ENCODE measurements at places on chromosomes 3 and 15. TPM values are rescaled to one million over a fixed set of nuclear protein-coding genes. Genes with fewer than 3 reads are reported as not detected.

DNA sequence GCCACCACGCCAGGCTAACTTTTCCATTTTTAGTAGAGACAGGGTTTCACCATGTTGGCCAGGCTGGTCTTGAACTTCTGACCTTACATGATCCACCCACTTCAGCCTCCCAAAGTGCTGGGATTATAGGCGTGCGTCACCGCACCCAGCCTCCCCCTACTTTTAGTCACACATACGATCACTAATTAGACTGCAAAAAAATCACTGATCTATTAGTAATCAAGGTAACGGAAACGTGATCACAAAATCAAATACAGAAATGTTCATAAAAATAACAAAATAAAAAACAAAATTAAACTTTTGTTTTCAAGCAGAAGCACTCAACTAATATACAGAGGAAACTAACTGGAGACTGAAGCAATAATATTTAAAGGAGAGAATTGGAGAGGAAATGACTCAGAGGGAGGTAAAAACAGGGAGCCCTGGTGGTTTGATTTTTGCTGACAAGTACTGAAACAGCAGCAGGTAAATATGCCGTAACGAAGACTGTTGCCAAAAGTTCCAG lies 4.6 kb downstream of the WDR53 start:
- no peaks in the 10 kb centered on the region for H3K36me3 ChIP-seq
- no peak overlapping the region for H3K27ac ChIP-seq
- no peak overlapping the region for H3K4me3 ChIP-seq
- peak; percentile 27 for DNase-seq
- H3K4me1 ChIP-seq = peaks cover 4% of the 10 kb centered on the region

DNA sequence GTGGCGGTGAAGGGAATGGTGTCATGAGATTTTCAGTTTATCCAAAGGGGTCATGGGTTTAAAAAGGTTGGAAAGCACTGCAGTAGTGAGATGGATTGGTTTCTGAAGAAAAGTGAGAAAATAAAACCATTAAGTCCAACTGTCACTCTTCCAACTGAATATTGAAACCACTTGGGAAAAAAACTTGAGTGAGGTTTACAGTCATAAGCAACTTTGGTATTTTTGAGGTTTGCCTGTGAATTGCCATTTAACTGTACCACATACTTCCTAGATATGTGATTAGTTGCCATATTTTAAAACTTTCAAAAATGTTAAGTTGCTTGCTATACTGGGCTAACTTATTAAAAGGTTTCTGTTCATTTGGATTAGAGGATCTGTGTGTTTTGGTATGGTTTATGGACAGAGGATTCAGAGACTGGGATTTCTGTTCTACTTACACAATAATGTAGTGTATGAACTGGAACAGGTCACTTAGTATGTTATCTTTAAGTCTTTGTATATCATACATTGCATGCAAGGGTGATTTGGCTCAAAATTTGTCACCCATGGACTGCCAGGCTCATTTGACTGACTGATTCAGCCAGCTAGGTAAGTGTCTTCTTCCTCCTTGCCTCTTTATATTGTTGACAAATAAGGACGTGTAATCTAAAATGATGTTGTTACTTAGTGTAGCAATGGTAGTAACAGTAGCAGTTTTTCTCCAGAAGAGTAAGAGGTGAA lies 201.4 kb upstream of the EOMES start:
- no peak overlapping the region for H3K4me3 ChIP-seq
- no peaks in the 10 kb centered on the region for H3K4me1 ChIP-seq
- no peaks in the 10 kb centered on the region for H3K36me3 ChIP-seq
- no peak for DNase-seq
- H3K27ac ChIP-seq = no peak overlapping the region

Gene CFAP100
- not detected for polyA plus RNA-seq

DNA sequence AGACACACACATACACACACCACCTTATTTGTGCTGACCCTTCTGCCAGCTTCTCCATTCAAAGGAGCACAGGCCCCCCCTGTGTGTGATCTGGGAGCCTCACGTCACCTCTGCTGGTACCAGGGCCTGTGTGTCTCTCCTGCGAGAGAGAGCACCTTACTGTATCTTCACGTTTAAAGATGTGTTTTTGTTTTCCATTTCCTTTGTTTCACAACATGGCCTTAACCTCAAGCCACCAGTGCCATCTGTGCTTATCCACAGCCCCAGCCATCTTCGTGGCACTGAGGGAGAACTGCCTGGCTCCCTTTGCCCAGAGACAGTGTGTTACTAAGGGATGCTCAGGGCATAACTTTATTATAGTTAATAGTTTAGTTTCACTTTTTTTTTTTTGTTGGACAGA lies 52.3 kb downstream of the ABHD2 start:
- H3K36me3 ChIP-seq = no peaks in the 10 kb centered on the region
- no peaks in the 10 kb centered on the region for H3K27me3 ChIP-seq
- no peak overlapping the region for H3K4me3 ChIP-seq

GRCh38 chr15:78077053-78077870 lies at the start of gene TBC1D2B:
Gene TBC1D2B (minus strand): TSS chr15:78077711. CDS start chr15:78077652, 59 bp downstream.
- no peaks in the 10 kb centered on the region for H3K27me3 ChIP-seq
- peak within 1 kb of the TSS; percentile 85 for H3K4me3 ChIP-seq
- DNase-seq = peak; percentile 73
- H3K27ac ChIP-seq = peak within 1 kb of the TSS; percentile 97
- H3K36me3 ChIP-seq = no peaks in the 10 kb centered on the region

Gene KBTBD8
- 0.26 TPM for polyA plus RNA-seq

Gene ROPN1
- not detected for polyA plus RNA-seq

- no peaks in the 10 kb centered on the region for H3K4me1 ChIP-seq
- no peak overlapping the region for H3K27ac ChIP-seq
- no peak for DNase-seq
- no peaks in the 10 kb centered on the region for H3K27me3 ChIP-seq
- no peak overlapping the region for H3K4me3 ChIP-seq
- no peaks in the 10 kb centered on the region for H3K36me3 ChIP-seq
These were observed 529.8 kb downstream of the MAGI1 start for GRCh38 chr3:65508750-65509422.

Gene QTRT2
- polyA plus RNA-seq = 8.3 TPM

Gene DGKG
- not detected for polyA plus RNA-seq

- H3K36me3 ChIP-seq = no peaks in the 10 kb centered on the region
- peak; percentile 98 for DNase-seq
- peaks cover 59% of the 10 kb centered on the region for H3K4me1 ChIP-seq
- H3K27ac ChIP-seq = peak overlapping the region; percentile 94
These were observed 24.1 kb downstream of the SHC4 start for GRCh38 chr15:48939648-48940047.

Gene CHRM5
- 0.05 TPM for polyA plus RNA-seq

Gene SLC6A1
- not detected for polyA plus RNA-seq

- H3K4me1 ChIP-seq = peaks cover 16% of the 10 kb centered on the region
- no peak overlapping the region for H3K4me3 ChIP-seq
- no peak for DNase-seq
- H3K27ac ChIP-seq = no peak overlapping the region
- H3K27me3 ChIP-seq = no peaks in the 10 kb centered on the region
These were observed 10.7 kb downstream of the COPB2 start for GRCh38 chr3:139378587-139379241.

DNA sequence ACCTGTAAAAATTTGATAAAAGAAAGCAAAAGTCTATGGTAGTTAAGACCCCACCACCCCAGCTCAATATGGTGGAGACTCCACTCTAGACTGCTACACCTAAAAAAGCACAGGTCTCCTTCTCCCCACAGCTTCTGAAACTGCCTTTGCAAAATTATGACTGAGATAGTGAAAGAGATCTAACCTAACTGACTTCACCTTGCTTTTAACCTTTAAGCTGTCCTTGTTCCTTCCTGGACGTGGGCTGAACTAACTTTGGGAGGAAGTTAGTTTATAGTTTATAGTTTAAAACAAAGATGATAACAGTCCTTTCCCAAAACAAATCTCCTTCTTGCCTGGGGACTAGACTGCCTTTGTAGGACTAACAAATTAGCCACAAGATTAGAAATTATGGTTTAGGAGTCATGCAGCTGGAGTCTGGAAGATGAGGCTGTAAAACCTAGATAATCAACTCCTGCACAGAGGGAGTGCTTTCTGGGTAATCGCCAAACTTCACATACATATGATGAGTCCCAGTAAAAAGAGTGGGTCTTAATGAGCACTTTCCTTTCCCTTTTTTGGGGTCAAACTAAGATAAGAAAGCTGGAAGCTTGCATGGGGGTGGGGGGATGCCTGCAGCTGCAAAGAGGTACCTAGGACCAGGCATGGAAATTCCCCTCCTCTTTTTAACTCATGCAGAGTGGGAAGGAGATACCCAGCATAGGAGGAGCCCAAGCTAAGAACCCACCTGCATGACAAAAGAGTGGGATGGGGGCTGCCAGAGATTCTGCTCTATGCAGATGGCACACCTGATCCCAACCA lies 17.5 kb downstream of the CCR8 start:
- H3K27me3 ChIP-seq = no peaks in the 10 kb centered on the region
- no peaks in the 10 kb centered on the region for H3K4me1 ChIP-seq
- H3K36me3 ChIP-seq = no peaks in the 10 kb centered on the region
- DNase-seq = no peak
- no peak overlapping the region for H3K4me3 ChIP-seq

DNA sequence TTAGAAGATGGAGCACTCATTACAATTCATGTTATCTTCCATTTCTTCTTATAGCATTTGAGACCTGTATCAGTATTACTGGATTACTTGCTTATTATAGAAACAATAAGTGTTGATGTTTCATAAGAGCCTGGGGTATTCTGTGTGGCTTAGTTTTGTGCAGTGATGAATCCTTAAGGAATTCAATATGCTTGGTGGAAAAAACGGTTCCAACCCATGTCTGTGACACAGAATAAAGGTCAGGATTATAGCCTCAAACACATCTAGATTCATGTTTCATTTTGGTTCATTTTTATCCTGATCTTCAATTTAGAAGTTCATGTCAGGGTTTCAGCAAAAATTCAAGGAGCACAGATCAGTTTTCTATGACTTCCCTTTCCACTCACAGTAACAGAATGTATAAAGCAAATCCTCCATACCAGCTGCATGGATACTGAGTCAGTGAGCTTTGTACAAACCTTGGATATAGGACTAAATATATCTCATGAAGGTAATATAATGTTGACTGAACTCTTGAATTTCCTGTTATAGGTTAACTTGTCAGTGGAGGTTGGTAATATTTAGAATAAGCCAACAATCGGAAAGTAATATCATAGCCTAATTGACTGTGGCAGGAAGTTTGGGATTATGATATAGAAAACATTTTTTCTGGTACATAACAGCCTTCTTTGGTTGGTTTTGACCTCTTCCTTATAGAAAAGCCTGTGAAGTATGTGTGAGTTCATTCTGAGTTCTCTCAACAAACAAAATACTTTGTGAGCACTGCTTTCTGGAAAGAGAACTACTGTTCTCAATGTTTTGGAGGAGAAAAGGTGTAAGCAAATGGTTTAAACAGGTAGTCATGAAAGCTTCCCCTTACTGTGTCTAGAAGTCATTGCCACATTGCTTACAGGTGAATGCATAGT lies 218.2 kb upstream of the TPM1 start:
- H3K36me3 ChIP-seq = no peaks in the 10 kb centered on the region
- H3K4me1 ChIP-seq = peaks cover 24% of the 10 kb centered on the region
- DNase-seq = peak; percentile 87
- peak overlapping the region; percentile 8 for H3K4me3 ChIP-seq
- H3K27ac ChIP-seq = peak overlapping the region; percentile 59
- no peaks in the 10 kb centered on the region for H3K27me3 ChIP-seq

Gene GNAT1
- polyA plus RNA-seq = not detected

- H3K27me3 ChIP-seq = no peaks in the 10 kb centered on the region
- DNase-seq = no peak
- H3K4me1 ChIP-seq = no peaks in the 10 kb centered on the region
- H3K4me3 ChIP-seq = no peak overlapping the region
- H3K36me3 ChIP-seq = peaks cover 8% of the 10 kb centered on the region
- no peak overlapping the region for H3K27ac ChIP-seq
These were observed 51.5 kb downstream of the TTC23 start for GRCh38 chr15:99197856-99198255.

DNA sequence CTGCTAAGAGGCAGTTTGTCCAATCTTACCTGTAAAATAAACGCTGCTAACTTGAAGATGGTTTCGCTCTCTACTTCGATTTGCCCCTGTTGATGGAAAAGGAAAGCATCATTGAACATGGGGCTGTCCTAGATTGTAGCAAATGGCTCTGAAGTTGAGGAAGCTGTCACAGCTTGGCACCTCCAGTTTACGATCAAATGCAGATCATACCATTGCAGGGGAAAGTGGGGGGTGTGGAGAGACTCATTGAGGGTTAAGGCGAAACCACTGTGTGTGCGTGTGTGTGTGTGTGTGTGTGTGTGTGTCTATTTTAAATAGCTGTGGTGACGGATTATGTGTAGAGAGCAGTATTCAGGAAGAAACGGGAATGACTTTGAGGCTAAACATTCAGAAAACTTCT lies 127.6 kb upstream of the LMOD3 start:
- DNase-seq = peak; percentile 23
- H3K27ac ChIP-seq = no peak overlapping the region
- H3K4me1 ChIP-seq = no peaks in the 10 kb centered on the region
- peaks cover 90% of the 10 kb centered on the region for H3K27me3 ChIP-seq
- H3K36me3 ChIP-seq = no peaks in the 10 kb centered on the region
- H3K4me3 ChIP-seq = no peak overlapping the region

DNA sequence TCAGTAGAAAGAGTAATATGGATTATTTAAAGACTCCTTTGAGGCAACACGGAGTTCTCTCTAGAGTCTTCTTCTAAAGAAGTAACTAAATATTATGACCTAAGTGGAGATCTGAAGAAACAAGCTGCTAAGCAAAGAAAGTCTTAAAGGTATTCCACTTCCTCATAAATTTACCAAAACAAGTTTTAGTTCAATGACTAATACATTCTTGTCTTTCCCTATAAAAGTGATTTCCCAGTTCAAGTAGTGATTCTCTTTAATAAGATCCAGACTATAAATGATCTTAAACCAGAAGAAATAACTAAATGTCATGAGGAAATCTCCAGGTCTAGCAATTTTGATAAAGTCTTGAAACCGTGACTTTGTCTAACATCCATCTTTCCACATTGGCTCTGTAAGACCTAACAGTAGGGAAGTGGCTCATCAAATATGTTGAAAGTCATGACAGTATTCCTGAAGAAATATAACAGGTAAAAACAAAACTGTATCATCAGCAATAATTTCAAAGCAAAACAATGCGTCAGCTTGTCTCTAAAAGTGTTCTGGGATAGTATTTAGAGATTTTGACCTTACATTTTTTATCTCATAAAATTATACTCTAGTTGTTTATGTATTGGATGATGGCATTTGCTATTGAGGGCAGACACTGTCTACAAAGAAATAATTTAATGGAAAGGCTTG lies 51.8 kb upstream of the NEDD4 start:
- no peaks in the 10 kb centered on the region for H3K36me3 ChIP-seq
- no peak overlapping the region for H3K4me3 ChIP-seq
- no peaks in the 10 kb centered on the region for H3K27me3 ChIP-seq
- H3K4me1 ChIP-seq = peaks cover 25% of the 10 kb centered on the region

- no peaks in the 10 kb centered on the region for H3K27me3 ChIP-seq
- no peaks in the 10 kb centered on the region for H3K36me3 ChIP-seq
- H3K4me1 ChIP-seq = no peaks in the 10 kb centered on the region
These were observed 207.0 kb downstream of the FOXP1 start for GRCh38 chr3:71376503-71376902.

- no peak overlapping the region for H3K4me3 ChIP-seq
- H3K36me3 ChIP-seq = no peaks in the 10 kb centered on the region
- H3K4me1 ChIP-seq = no peaks in the 10 kb centered on the region
- peak overlapping the region; percentile 17 for H3K27ac ChIP-seq
- H3K27me3 ChIP-seq = no peaks in the 10 kb centered on the region
These were observed 168.8 kb upstream of the TTC14 start for GRCh38 chr3:180433152-180433551.

- no peaks in the 10 kb centered on the region for H3K36me3 ChIP-seq
- no peaks in the 10 kb centered on the region for H3K4me1 ChIP-seq
- H3K27ac ChIP-seq = no peak overlapping the region
- no peak for DNase-seq
- no peak overlapping the region for H3K4me3 ChIP-seq
- H3K27me3 ChIP-seq = no peaks in the 10 kb centered on the region
These were observed 790.1 kb downstream of the PLOD2 start for GRCh38 chr3:145370870-145371269.

Measured in GM23248 (cell line).